Heart left ventricle (tissue), 16 donors: ENCODE measurements at places on chromosomes 5 and 9. TPM values are rescaled to one million over a fixed set of nuclear protein-coding genes. Genes with fewer than 3 reads are reported as not detected.

- no peak for DNase-seq
Observed at GRCh38 chr5:147639321-147639720, 129.5 kb upstream of the DPYSL3 start.

GRCh38 chr9:133634081-133634691, 2.0 kb upstream of the DBH start:
- DNase-seq: no peak

GRCh38 chr5:53360811-53361210, 119.6 kb upstream of the FST start:
- DNase-seq: no peak

GRCh38 chr9:35771075-35771433, 17.0 kb upstream of the MSMP start:
- DNase-seq: peak; percentile 36

GRCh38 chr9:91425271-91425670, 1.6 kb upstream of the NFIL3 start:
- DNase-seq: no peak

GRCh38 chr5:118506217-118506852, 482.0 kb downstream of the DTWD2 start:
- DNase-seq: no peak

- DNase-seq: no peak
Observed at GRCh38 chr9:127498298-127498697, 47.0 kb downstream of the LRSAM1 start.

DNA sequence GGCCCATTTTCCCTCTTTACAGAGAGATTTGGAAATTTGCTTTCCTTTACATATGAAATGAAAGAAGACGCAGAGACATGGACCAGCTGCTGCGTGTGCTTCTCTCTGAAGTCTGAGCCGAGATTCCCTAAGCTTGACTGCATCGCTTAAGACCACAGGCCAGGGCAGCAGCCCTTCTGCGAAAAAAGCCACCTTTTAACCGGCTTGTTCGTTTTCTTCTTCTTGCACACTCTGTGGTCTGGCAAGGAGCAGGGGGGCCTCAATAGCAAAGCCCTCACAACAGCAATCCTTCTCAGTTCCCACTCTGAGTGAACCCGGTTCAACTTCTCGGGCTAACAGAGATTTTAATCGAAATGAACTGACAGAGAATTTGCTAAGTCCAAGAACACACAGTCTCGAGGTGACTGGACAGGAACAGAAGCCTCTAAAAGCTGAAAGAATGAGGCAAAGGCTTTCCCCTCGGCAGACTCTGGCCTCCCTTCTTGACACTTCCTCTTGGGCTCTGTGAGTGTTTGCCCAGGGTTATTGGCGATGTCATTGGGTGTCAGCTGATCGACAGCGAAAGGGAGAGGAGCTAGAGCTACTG, 512.9 kb upstream of the KLF4 start:
- DNase-seq: no peak

GRCh38 chr9:1929722-1930244, 85.4 kb upstream of the SMARCA2 start:
- DNase-seq: no peak

DNA sequence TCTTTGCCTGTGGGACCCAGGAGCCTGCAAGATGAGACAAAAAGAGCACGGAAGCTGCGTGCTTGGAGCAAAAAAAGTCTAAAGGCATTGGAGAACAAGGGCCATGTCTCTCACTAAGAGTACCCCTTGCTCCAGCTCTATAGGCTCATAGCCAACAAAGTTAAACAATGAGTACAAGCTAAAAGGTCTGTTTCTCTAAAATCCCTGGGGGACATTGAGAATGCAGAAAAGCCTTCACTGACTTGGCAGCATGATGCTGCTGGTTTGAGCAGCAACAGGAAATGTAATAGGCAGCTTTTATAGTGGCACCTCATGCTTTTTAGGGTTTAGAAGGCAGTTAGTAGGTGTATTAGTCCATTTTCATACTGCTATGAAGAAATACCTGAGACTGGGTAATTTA, 287.5 kb downstream of the SMARCA2 start:
- no peak for DNase-seq

- DNase-seq: no peak
Observed at GRCh38 chr5:167585184-167585583, 706.3 kb upstream of the WWC1 start.

DNA sequence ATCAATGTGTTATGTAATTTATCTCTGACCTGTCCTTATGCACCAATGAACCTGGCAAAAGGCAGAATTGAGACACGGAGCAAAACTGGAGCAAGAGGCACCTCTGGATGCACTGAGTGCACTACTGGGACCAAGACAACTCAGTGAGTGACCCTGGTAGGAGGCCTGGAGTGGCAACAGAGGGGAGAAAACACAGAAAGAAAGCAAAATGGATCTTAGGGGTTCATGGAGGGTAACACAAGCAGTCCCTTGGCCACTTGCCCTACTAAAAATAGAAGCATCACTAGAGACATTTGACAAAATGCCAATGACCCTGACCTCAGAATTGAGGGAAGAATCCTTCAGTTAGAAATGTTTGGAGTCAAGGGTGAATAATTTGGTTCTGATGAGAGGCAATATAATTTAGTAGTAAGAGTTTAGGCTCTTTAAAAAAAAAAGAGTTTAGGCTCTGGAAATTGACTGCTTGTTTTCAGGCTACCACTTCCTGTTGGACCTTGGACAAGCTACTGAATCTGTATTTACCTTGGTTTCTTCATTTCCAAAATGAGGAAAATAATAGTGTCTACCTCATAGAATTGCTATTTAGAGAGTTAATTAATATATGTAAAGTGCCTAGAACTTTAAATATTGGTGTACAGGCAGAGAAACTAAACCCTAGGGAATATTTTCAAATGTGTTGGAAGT, 234.9 kb upstream of the TARS1 start:
- DNase-seq: no peak

TMEM232 gene
- total RNA-seq: 5.6 TPM

TMEM252 gene
- not detected for total RNA-seq

PRSS3 gene
- total RNA-seq: not detected

ST8SIA4 gene
- 5.6 TPM for total RNA-seq
